ENCODE measurements at places on chromosomes 7 and 10. TPM values are rescaled to one million over a fixed set of nuclear protein-coding genes. Genes with fewer than 3 reads are reported as not detected.
A peak's percentile ranks its signal among the peaks of the same experiment; 100 is the strongest.

The ZP3 gene
- not detected for total RNA-seq

The SDHAF3 gene
- total RNA-seq: 13.8 TPM

The DNAJB9 gene
- total RNA-seq: 14.7 TPM

The OPALIN gene
- not detected for total RNA-seq

The ARHGEF35 gene
- total RNA-seq: 4.4 TPM

The ERLIN1 gene
- 15.5 TPM for total RNA-seq

DNA sequence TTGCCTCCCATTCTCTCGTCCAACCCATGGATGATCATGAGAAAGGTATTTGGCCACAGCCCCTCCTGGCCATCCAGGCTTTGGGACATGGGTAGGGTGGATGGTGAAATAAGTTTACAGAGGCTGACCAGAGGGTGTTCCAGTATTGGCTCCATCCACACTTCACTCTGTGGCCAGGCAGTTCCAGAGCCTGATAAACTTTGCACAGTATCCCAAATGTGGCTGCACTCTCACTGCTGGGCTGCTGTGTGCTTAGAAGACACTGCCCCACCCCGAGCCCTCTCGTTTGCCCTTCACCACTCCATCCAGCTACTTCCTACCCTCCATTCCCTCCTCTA, 72.0 kb upstream of the ZMIZ1 start:
- H3K4me3 ChIP-seq: no peak overlapping the region
- H3K27ac ChIP-seq: no peak overlapping the region
- H3K36me3 ChIP-seq: no peaks in the 10 kb centered on the region
- no peak for DNase-seq
- no peaks in the 10 kb centered on the region for H3K27me3 ChIP-seq

The NUTM2B gene
- 1.4 TPM for total RNA-seq

DNA sequence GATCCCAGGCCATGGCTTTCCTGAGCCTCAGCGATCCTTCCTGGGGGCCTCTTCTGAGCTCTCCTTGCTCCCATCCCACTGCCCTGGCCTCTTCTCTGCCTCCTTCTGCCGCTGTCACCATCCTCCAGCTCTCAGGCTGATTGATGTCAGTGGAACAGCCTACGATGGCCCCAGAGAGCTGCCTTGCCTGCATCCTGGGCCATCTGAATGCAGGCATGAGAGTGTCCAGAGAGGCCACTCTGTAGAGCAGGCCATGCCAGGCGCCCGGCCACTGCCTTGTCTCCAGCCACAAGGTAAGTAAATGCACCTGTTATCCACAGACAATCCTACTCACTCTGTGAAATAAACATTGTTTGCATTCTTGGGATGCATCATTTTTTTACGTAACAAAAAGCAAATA, 171.4 kb upstream of the PPP2R2D start:
- H3K27me3 ChIP-seq: no peaks in the 10 kb centered on the region
- H3K36me3 ChIP-seq: no peaks in the 10 kb centered on the region
- DNase-seq: no peak
- H3K4me3 ChIP-seq: no peak overlapping the region

The OAT gene
- 67.9 TPM for total RNA-seq

- no peak overlapping the region for H3K27ac ChIP-seq
- H3K36me3 ChIP-seq: peaks cover 9% of the 10 kb centered on the region
- H3K4me3 ChIP-seq: no peak overlapping the region
Measured at GRCh38 chr7:70786076-70786475, 345.9 kb upstream of the GALNT17 start.

The TAS2R41 gene
- not detected for total RNA-seq

GRCh38 chr7:149280151-149280550, 18.2 kb downstream of the ZNF783 start:
- no peaks in the 10 kb centered on the region for H3K27me3 ChIP-seq
- DNase-seq: no peak
- H3K4me3 ChIP-seq: no peak overlapping the region
- H3K27ac ChIP-seq: no peak overlapping the region
- no peaks in the 10 kb centered on the region for H3K4me1 ChIP-seq

The PRPS1L1 gene
- not detected for total RNA-seq

- peaks cover 12% of the 10 kb centered on the region for H3K4me1 ChIP-seq
- no peaks in the 10 kb centered on the region for H3K27me3 ChIP-seq
- no peak overlapping the region for H3K27ac ChIP-seq
- no peak for DNase-seq
- no peak overlapping the region for H3K4me3 ChIP-seq
- H3K36me3 ChIP-seq: no peaks in the 10 kb centered on the region
Measured at GRCh38 chr10:115977855-115978254, 295.2 kb downstream of the GFRA1 start.

DNA sequence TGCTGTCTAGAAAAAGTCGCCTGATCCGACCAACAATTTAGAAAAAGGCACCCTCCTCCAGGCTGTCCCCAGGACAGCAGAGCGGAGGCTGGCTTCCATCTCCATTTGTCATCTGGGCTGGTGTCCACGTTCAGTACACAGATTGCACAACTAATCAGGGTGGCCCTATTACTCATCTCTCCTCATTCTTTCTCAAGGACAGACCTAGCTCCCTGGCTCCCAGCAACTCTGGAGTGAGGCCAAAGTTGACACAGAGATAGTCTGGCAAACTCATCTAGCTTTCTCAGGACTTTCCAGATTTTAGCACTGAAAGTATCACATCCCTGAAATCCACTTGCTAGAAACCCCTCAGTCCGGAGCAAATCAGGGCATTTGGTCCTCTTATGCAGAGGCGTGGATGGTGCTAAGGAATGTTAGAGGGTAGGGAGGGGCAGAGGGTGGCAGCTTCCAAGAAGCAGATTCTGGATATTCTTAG, 75.1 kb downstream of the DNAH11 start:
- DNase-seq: peak; percentile 36
- no peaks in the 10 kb centered on the region for H3K4me1 ChIP-seq
- no peak overlapping the region for H3K4me3 ChIP-seq
- H3K27me3 ChIP-seq: no peaks in the 10 kb centered on the region

The AKR1E2 gene
- 12.7 TPM for total RNA-seq

GRCh38 chr10:48527756-48528155, 77.1 kb downstream of the ARHGAP22 start:
- no peaks in the 10 kb centered on the region for H3K36me3 ChIP-seq
- H3K27ac ChIP-seq: no peak overlapping the region
- no peak overlapping the region for H3K4me3 ChIP-seq
- no peaks in the 10 kb centered on the region for H3K4me1 ChIP-seq

The SFMBT2 gene
- 10.2 TPM for total RNA-seq

GRCh38 chr10:119595676-119596515, 868 bp downstream of the TIAL1 start:
- no peaks in the 10 kb centered on the region for H3K36me3 ChIP-seq
- H3K4me3 ChIP-seq: peak overlapping the region; percentile 95
- no peaks in the 10 kb centered on the region for H3K4me1 ChIP-seq
- H3K27ac ChIP-seq: peak overlapping the region; percentile 95
- peak; percentile 31 for DNase-seq

DNA sequence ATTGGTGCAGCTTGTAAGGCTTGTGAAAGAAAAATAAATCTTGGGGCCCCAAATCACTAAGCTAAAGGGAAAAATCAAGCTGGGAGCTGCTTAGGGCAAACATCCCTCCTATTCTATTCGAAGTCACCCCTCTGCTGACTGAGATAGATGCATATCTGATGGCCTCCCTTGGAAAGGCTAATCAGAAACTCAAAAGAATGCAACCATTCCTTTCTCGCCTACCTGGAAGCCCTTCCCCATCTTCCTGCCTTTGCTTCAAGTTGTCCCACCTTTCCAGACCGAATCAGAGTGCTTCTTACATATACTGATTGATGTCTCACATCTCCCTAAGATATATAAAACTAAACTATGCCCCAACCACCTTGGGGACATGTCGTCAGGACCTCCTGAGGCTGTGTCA, 240.3 kb downstream of the SKIDA1 start:
- H3K4me1 ChIP-seq: no peaks in the 10 kb centered on the region
- no peak for DNase-seq

GRCh38 chr7:53600296-53600695, 564.9 kb downstream of the POM121L12 start:
- no peaks in the 10 kb centered on the region for H3K27me3 ChIP-seq
- DNase-seq: no peak
- no peak overlapping the region for H3K4me3 ChIP-seq
- no peaks in the 10 kb centered on the region for H3K4me1 ChIP-seq
- H3K27ac ChIP-seq: no peak overlapping the region
- H3K36me3 ChIP-seq: no peaks in the 10 kb centered on the region

DNA sequence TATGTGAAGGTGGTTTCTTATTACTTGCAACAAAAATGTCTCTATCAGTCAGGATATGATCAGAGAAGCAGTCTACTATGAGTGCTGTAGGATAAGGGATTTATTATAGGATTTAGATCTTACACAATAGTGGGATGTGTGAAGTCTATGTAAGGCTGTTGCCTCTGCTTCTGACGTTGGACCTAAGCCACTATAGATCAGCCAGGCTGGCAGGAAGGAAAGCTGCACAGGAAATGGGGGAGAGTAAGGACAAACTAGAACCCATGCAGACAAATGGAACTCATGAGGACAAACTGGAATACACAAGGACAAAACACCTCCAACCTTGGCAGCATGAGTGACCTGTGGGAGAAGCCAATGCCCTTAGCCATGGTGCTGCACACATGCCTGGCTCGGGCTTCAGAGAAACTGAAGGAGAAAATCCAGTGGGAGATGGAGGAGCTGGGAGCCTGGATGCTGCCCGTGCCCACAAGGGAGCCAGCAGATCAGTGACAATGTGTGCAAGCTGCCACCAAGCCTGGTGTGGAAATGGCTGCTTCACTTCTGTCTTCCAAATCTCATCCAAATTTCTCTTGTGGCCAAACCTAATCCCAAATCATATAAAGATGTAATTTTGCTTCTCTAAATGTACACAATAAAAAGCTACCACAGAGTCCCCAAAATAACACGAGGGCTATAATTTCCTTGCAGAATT, 147.0 kb upstream of the PCGF5 start:
- H3K4me1 ChIP-seq: no peaks in the 10 kb centered on the region
- no peak overlapping the region for H3K4me3 ChIP-seq

DNA sequence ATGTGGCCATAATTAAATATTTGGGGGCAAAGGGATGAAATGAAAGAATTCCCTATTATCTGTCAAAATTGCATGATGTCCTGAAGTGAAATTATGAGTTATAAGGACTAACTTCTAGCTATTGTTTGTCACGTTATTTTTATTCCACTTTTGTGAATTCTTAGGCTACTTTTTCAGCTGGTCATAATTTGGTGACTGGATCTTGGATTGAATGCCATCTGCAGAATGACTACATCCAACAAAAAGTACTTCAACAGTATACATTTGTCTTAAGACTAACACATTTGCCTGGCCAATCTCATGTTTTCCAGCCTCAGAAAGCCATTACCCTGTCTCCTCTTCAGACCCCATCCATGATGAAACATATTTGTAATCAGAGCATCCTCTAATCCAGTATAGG, 48.1 kb upstream of the WNT16 start:
- no peaks in the 10 kb centered on the region for H3K4me1 ChIP-seq
- DNase-seq: no peak
- no peak overlapping the region for H3K27ac ChIP-seq

DNA sequence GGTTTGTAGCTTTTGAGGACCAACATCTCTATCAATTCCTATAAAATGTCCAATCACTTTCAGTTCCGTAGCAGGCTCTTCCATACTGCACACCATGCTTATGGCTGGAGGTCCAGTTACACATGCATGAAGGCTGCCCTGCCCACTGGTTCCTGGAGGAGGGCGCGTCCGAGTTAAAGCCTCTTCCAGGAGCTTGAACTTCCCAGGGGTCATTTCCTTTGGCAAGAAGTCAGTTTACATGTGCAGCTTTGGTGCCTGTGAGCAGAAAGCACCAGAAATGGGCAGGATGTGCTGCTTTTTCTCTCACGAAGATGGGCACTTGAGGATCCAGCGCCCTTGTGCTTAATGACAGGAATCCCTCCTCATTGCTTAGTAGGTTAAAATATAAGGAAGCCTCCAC, 17.6 kb upstream of the PHYH start:
- no peak for DNase-seq
- H3K4me1 ChIP-seq: no peaks in the 10 kb centered on the region
- no peaks in the 10 kb centered on the region for H3K36me3 ChIP-seq
- no peak overlapping the region for H3K4me3 ChIP-seq
- no peak overlapping the region for H3K27ac ChIP-seq

- H3K4me1 ChIP-seq: peaks cover 7% of the 10 kb centered on the region
- no peak overlapping the region for H3K4me3 ChIP-seq
- no peak for DNase-seq
- no peaks in the 10 kb centered on the region for H3K27me3 ChIP-seq
Measured at GRCh38 chr10:61404751-61405150, 48.4 kb downstream of the TMEM26 start.

DNA sequence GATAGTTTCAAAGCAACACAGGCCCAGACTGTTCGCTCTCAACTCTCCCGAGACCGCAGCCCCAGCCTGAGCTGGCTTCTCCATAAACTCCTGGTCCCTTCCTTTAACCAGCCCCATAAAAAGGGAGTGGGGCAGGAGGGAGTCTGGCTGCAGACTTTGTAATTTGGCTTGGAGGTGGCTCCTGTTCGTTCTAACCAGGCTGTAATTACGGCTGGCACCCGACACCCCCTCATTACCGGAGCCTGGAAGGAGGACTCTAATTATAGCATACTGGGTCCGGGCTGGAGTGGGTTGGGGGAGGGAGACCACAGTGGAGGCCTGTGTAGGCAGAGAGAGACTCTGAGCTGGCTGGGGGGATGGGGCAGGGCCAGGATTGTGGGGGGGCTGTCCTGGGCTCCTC, 49.7 kb downstream of the UNC5B start:
- H3K36me3 ChIP-seq: no peaks in the 10 kb centered on the region
- H3K4me1 ChIP-seq: peaks cover 18% of the 10 kb centered on the region
- no peak overlapping the region for H3K27ac ChIP-seq
- no peak overlapping the region for H3K4me3 ChIP-seq
- no peak for DNase-seq

The OPN4 gene
- total RNA-seq: 0.59 TPM

DNA sequence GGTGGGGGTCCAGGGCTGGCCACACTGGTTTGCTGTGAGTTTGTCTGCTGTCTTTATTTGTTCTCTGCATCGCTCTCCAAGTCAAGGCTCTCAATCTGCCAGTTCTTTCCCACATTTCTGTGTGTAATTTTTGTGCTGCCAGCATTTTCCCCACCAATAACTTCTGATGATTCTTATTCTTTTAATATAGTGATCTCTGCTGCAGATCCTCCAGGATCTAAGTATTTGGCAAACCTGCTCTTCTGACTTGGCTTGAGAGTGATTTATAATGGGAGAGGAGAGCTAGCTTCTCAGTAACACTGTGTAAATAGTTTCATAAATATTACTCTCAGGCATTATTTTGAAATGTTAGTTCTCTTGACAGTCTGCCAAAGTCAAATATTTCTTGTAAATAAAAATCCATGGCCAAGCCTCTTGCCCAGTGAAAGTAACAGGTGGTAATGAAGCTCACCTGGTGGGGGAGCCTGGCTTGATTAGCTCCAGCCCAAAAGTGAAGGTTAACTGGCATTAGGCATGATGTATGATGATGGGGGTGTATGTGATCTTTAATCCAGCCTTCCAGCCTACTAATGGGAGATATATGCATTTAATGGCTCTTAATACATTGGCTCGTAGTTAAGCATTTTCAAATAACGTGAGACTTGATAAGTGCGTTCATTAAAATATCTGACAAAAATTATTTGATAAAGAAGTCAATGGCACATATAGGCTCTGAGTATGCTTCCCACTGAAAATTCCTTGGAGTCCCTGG, 1055.9 kb downstream of the KCNMA1 start:
- H3K27me3 ChIP-seq: no peaks in the 10 kb centered on the region
- no peak for DNase-seq
- H3K27ac ChIP-seq: no peak overlapping the region
- H3K4me3 ChIP-seq: no peak overlapping the region

The OR6B1 gene
- total RNA-seq: not detected

- H3K36me3 ChIP-seq: no peaks in the 10 kb centered on the region
- peaks cover 4% of the 10 kb centered on the region for H3K27me3 ChIP-seq
- H3K4me1 ChIP-seq: no peaks in the 10 kb centered on the region
- H3K27ac ChIP-seq: no peak overlapping the region
- DNase-seq: no peak
- H3K4me3 ChIP-seq: no peak overlapping the region
Measured at GRCh38 chr10:124068929-124069328, 24.5 kb downstream of the CHST15 start.

All from tibial nerve (tissue), 4 donors.